ENCODE measurements at places on chromosomes 5 and 9.

DNA sequence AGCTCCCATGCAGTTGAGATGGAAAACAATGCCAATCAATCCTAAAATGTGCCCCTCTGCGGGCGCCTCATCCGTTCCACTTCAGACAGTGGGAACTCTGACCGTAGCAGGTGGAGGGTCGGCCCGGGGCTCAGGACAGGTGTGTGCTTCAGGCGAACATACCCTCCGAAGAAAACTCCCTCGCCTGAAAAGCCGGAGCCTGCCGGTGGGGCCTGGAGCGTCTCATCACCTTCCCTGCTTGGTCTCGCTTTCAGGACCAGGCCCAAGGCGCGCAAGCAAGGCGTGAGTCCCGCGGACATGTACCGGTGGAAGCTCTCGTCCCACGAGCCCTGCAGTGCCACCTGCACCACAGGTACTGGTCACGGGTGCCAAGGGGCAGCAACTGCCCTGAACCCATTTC lies 26.4 kb downstream of the ADAMTSL2 start:
- DNase-seq: no peak

DNA sequence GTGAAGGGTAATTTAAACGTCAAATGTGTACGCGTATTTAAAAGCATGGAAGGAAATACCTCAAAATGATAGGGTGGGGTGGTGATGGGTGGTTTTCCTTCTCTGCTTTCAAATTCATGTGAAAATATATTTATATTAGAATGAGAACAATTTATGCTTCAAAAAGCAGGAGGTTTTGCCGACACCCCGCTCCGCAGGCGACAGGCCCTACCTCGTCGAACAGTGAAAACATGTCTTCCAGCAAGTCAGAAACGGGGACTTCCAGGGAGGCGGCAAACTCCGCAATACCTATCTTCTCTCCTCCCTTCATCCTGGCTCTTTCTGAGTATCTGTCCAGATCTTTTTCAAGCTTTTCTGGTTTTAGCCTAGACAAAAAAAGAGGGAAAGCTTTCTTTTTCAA lies 28.5 kb upstream of the SLC6A3 start:
- no peak for DNase-seq

DNA sequence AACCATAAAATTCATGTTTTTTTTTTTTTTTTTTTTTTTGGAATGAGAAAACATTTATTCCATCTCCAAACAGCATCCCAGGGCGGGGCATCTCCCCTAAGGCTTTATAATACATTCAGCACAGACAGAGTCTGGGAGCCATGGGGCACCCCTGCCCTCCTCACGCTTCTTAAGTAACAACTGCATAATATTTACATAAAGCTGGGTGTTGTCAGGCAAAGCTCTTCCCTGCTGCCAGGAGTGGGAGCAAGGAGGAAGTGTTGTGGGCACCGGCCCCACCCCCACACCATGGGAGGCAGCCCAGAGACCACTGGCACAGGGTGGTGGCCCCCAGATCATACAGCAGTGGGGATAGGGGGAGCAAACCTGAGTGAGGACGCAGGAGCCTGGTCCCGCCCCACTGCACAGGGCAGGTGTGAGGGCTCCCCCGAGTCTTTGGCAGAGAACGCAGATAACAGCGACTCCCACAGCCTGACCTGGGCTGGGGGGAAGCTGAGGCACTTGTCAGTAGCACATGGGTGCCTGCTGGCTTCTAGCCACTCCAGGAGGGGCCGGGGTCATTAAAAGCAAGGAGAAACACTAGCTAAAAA lies 86.1 kb upstream of the CEP78 start:
- no peak for DNase-seq

DNA sequence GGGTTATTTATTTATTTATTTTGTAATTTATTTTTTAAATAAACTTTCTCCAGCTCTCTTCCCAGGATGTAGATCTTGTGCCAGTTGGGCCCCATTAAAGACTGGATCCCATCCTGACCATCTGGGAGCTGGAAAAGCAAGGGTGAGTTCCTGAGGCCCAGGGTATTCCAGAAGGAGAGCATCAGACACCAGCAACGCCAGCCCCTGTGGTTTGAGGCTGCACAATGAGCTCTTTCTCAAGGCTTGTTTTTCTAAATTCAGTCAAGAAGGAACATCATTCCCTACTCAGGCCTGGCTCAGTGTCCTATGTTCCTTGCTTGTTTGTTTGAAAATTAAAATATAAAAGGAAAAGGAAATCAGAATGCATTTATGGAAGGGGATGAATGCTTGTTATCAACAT lies 313.3 kb downstream of the EBF1 start:
- no peak for DNase-seq

GRCh38 chr5:94746731-94747124 lies 128.3 kb downstream of the SLF1 start:
- DNase-seq: no peak

GRCh38 chr9:21414220-21414940 lies 5.5 kb downstream of the IFNA8 start:
- DNase-seq: no peak

GRCh38 chr5:172751761-172752510 lies 19.1 kb downstream of the DUSP1 start:
- DNase-seq: no peak
